NCI-H774 (cell line): ENCODE measurements at places on chromosomes 13 and 19.

GRCh38 chr13:66681403-66681802 is 548.7 kb downstream of the PCDH9 start:
- no peak for DNase-seq

GRCh38 chr13:27353708-27354107 is 70.7 kb upstream of the GTF3A start:
- DNase-seq, result no peak

- no peak for DNase-seq
Observed at GRCh38 chr19:47433121-47433520, 13.8 kb upstream of the MEIS3 start.

GRCh38 chr13:23766939-23767338 is 122.3 kb downstream of the MIPEP start:
- no peak for DNase-seq

DNA sequence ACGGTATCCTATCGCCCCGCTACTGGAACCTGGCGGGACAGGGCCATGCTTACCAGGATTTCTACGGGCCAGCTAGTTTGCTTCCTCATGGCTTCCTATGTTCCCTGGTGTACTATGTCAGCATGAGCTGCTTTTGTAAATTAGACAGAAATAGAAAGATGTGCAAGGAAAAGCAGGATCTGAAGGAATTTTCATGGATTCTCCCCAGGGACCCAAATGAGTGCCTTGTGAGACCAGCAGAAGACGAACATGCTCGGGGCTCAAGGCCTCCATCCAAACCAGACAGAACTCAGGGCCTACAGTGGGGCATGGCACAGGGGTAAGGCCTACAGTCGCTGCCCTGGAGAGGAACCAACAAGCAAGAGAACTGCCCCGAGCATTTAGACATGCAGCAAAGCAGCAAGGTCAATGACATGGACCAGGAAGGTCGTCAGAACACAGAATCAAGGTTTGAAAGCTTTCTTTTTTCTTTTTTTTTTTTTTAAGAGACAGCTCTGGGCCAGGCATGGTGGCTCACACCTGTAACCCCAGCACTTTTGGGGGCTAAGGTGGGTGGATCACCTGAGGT is 17.3 kb downstream of the EPS15L1 start:
- DNase-seq, result no peak

DNA sequence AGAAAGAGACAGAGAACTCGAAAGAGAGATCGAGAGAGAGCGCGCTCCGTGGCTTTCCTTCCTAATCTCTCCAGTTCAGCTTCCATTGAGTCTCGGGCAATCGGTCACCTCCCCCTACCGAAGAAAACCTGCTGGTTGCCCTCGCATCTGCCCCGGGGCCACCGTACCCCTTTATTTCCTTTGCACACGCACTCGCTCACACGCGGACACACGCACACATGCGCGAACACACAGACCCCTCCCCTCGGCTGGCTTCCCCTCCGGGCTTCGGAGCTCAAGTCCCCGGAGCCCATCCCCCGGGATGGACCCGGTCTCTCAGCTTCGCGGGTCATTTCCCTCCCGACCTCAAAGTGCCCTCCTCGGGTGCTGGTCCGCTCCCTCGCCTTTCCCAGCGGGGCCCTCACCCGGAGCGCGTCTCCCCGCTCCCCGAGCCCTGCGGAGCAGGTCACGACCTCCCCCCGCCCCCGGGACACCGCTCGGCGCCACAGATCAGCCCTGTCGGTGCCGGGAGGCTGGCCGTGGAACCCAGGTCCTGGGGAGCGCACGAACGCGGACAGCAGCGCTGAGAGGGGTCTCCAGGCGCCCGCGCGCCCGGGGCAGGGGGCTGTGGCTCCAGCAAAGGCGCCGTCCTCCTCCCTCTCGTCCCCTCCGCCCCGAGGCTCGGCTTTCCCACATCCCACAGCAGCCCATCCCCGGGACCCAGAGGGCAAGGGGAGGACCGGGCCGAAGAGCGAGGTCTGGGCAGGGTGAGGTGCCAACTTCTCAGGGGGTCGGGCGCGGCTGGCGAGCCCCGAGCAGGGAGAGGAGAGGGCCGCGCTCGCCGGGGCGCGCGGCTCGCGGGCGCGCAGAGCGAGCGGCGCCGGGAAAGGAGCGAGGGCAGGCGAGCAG is 1.8 kb downstream of the DACH1 start:
- no peak for DNase-seq

DNA sequence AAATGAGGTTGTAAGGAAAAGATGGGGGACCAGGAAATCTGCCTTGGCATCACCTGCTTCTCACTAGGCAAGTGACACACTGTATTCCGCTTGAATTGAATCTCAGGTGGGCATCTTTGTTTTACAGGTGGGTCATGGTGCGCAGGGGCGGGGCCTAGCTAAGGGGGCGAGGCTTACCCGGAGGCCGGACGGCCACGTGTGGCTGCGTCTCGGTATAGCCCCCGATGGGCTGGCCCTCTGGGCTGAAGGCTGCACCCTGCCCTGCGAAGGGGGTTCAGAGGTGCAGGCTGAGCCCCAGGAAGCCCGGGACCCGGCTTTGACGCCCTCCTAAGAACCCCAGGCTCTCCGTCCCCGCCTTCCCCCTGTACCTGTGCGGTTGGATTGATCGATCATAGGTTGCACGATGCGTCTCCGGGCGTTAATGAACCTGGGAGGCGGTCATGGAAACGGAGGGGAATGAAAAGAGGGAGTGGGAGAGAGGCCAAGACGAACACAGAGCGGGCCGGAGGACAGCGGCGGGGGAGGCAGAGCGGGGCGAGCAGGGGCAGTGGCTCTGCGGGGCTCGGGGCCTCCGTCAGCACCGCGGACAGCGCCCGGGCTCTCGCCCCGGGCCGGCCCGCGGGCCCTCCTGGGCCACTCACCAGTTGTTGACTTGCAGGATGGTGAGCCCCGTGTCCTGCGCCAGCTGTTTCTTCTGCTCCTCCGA is 12.5 kb downstream of the MEIS3 start:
- DNase-seq, result no peak

- no peak for DNase-seq
Observed at GRCh38 chr13:93549326-93550005, 322.9 kb downstream of the GPC6 start.

DNA sequence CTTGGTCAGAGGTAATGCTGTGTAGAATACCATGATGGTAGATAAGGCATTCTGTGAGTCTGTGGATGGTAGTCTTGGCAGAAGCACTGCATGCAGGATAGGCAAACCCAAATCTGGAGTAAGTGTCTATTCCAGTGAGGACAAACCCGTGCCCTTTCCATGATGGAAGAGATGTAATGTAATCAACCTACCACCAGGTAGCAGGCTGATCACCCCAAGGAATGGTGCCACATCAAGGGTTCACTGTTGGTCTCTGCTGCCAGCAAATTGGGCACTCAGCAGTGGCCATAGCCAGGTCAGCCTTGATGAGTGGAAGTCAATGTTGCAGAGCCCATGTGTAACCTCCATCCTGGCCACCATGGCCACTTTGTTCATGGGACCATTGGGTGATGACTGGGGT is 155.0 kb downstream of the RAP2A start:
- no peak for DNase-seq
